Stimulated activated CD4-positive, alpha-beta T cell treated with anti-CD3 and anti-CD28 coated beads, Interleukin-1b, Interleukin-23, amount 100 ng/mL, for 1 hour (primary cell): ENCODE measurements at places on chromosomes 7 and 10.

DNA sequence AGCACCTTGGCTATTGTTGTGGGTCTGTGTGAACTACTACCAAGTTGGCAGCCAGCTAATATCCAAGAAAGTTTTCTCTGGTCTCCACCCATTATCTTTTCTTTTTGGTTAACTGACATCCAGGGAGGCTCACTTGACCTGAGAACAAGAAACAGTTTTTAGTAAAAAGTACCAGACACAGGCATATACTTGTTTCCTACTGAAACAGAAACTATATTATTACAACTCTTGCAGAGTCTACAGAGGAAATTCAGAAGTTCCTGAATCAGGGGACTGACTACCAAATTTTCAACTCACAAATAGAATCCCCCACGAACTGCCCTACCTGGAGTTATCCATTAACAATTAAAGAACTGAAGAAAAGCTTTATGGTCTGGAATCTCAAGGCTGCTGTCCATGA, 168.9 kb downstream of the KCND2 start:
- no peak for DNase-seq

GRCh38 chr7:39733881-39734632, 110.7 kb downstream of the RALA start:
- DNase-seq: no peak

DNA sequence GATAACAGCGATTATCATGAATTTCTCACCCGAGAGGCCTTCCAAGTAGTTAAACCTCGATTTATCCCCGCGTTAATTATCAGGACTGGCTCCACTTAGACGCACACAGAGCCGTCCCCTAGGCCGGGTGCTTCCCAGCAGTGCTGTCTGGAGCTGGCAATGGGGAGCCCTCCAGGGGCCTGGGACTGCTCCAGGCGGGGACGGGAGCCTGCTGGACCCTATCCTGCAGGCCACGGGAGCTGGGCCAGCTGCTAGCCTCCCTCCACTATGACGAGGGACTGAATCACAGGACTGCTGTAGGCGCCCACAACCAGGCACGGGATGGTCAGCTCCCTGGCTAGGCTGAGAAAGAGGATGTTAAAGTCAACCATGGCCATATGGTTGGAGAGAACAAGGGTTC, 229.1 kb downstream of the ELFN1 start:
- DNase-seq: no peak

GRCh38 chr10:20004087-20004523, 187.9 kb downstream of the PLXDC2 start:
- no peak for DNase-seq

GRCh38 chr10:86285136-86285790, 81.3 kb downstream of the GRID1 start:
- no peak for DNase-seq

DNA sequence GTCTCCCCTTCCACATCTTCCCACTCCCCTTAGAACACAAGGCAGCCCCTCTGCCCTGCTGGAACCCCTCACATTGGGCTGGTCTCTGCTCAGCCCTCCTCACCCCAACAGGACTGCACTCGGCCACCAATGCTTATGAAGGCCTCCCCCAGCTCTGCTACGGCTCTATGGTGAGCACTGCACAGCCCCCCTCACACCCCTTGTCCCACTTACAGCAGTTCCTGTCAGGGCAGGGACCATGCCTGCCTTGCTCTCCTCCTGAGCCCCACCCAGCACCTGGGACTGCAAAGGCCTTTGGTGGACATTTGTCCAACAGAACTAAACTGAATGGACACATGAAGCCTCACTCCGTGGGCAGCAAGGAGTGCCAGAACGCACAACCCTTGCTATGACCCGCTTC, 171.9 kb downstream of the GRID1 start:
- DNase-seq: no peak

DNA sequence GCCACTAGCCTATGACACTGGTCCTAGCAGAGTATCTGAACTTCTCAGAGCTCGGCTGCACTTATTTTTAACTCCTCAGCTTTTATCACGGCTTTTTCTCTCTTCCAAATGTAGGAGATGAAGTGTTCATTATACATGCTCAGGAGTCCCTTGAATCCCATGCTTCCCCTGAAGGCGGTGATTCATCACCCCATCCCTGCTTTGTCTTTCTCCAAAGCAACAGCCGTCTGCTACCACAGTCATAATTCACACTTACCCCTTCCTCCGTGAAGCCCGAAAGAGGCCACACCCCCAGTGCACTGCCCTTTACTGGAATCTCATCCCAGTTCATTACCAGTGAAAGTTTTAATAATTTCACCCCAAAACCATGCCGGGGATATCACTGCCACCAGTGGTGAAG, 301.5 kb upstream of the SHH start:
- no peak for DNase-seq

DNA sequence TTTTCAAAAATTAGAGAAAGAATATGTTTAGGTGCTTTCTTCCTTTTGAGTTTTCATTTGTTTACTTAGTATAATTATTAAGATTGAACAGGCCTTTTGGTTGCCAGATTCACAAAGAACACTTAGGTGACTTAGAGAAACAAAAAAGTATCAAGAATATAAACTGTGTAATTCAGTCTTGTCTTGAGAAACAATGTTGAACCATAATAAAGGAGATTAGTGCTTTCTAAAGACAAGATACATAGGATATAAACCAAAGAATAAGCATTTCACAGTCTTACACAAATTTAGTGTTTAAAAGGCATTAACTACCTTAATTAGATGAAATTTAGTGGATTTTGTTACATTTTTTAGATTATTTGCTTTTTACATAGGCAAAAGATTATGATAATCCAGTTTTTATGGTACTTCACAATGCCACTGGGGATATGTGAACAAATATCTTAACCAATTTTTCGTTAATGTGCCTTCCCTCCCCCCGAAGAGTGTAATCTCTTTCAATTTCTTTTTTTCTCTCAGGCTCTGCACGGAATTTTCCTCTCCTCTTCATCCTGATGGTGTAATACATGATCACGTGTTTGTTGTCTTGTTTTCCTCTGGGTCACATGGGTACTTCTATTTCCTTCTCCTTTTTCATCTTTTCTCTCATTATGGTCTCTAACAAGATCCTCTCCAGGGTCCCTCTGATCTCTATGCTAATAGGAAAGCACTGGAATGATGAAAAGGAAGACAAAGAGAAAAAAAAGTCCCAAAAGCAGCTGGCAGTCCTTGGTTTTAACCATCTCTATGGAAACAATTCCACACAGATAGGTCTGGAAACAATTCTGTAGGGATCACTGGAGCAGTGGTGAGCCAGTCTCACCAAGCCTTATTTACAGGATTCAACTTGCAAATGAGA, 3.7 kb upstream of the HNRNPH3 start:
- no peak for DNase-seq

GRCh38 chr10:3503299-3503698, 281.7 kb downstream of the KLF6 start:
- no peak for DNase-seq

- no peak for DNase-seq
These were observed 387.2 kb downstream of the PARD3 start for GRCh38 chr10:34427911-34428216.

DNA sequence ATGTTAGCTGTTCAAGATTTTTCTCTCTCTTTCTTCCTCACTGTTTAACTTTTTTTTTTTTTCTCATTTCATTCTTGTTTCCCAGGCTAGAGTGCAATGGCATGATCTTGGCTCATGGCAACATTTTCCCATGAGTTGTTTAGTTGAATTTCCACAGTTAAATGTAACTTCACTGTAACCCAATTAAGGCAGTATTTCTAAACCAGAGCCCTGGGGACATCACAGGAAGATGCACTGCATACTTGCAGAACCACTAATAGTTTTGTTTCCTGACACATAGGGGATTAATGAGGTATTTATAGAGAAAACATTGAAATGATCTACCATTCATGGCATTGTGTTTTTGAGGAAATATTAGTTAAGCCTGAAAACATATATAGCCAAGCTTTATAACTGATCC, 795.6 kb upstream of the GHITM start:
- DNase-seq: no peak

DNA sequence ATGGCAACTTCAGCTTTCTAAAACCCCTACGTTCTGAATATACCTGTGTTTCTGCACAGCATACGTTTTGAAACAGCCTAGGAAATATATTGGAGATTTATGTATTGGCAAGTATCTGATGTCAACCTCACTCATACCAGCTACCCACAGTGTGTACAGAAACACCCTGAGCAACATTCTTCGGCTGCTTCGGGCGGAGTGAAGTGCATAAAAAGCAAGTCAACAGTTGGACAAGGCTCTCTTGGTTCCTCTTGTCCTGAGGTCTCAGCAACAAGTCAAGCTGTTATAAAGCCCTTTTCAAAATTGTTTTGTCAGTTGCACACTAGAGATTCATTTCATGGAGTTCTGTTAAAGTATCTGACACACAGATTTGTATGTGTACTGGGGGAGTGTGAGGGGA, 40.0 kb upstream of the PAPSS2 start:
- no peak for DNase-seq

- no peak for DNase-seq
These were observed 419.5 kb downstream of the PAXIP1 start for GRCh38 chr7:154583454-154583853.

DNA sequence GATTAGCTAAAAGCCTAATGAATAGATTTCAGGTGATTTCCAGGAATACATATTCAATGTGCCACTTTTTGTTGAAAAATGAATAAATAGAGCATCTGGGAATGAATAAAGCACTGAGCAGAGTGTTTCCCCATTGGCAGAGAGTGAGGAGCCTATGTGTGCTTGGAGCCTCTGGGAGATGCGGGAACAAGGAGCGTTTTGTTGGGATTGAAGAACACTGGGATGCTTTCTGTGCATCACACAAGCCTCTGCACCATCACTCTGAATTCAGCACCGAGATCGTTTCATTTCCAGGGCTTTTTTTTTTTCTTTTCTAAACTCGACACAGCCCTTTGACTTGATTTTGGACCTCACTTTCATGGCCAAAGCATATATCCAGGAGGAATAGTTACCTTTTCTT, 111.4 kb downstream of the BAMBI start:
- no peak for DNase-seq

DNA sequence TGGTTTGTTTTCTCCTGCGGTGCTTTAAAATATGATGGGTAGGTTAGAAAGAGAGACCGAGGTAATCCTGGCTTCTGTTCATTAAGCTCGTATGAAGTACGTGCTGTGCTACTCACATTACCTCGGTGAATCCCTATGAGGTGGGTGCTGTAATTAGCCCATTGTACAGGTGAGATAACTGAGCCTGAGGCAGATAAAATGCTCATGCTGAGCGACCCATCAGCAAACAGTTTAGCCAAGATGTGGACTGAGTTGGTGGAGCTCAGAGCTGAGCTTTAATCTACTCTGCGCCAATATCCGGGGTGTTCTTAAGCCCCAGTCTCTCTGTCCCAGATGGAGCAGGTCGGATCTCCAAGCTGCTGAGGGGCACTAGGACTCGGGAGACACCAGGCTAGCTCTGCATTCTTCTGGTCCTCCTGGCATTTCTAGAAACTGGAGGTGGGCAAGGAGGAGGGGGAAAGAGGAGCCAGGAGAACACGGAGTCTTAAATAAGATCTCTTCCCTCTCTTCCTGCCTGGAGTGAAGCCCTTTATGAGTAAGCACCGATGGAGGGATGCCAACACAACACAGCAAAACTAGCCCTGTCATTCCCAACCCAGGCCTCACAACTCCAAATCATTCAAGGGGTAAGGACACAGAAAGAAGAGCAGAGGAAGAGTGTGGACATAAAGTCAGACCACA, 458.5 kb downstream of the KCNMA1 start:
- DNase-seq: no peak

GRCh38 chr7:45295222-45295621, 137.6 kb downstream of the RAMP3 start:
- DNase-seq: no peak

- DNase-seq: no peak
These were observed 73.6 kb downstream of the CYP26A1 start for GRCh38 chr10:93147281-93147680.

GRCh38 chr10:119892188-119893065, at the start of gene SEC23IP:
Gene SEC23IP, plus strand, starts transcription at chr10:119892730. Its CDS starts 53 bp downstream, at chr10:119892783.
- peak; percentile 67 for DNase-seq

DNA sequence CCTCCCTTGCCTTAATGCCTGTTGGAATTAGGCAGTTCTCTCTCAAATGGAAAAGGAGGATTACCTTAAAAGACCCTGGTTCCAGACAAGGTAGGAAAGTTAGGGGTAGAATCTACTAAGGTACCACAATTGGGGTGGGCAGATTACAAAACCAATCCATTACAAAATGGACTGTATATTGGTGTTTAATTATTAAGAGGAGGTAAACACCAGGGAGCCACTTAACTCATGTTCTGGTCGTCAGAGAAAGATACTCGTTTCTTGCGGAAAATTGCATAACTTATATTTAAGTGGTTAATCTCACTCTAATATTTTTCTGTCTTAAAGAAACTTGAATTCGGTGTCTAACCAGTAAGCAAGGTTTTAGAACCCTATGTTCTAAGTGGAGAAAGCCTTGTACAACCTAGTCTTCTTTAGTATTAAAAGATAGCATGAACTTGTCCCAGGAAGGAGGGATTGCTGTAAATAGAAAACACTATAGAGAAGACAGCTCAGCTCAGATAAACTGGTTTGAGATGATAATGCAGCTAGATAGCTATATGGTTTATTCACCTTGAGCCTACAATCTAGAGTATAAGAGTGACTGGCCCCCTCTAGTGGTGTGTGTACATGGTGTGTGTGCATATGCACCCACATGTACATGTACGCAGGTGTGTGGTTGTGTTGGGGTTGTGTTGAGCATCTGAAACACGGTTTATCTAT, 58.0 kb upstream of the STRIP2 start:
- no peak for DNase-seq

DNA sequence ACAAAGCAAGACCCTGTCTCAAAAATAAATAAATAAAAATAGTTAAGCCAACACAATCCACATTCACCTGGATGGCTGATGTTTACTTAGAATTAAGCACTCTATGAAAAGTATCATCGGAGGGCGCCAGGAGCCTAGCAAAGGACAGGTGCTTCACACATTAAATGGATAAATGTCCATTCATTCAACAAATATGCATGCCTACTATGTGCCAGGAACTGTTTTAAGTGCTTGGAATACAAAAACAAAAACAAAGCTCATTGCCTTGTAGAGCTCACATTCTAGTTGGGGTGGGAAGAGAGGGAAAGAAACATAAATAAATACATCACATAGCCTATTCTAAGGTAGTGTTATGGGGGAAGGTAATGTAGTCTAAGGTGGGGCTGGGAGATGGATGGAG, 4.1 kb downstream of the BAIAP2L1 start:
- DNase-seq: no peak

GRCh38 chr7:142746264-142746663, 3.0 kb upstream of the PRSS1 start:
- no peak for DNase-seq

GRCh38 chr7:118802726-118803125, 578.2 kb downstream of the ANKRD7 start:
- no peak for DNase-seq

GRCh38 chr7:134210976-134211663, 84.0 kb downstream of the LRGUK start:
- no peak for DNase-seq

- DNase-seq: no peak
These were observed 723.3 kb downstream of the GRID1 start for GRCh38 chr10:85643171-85643844.

GRCh38 chr10:93548376-93549071, 17.9 kb upstream of the FFAR4 start:
- no peak for DNase-seq
